ENCODE measurements at places on chromosomes 11 and 22.

DNA sequence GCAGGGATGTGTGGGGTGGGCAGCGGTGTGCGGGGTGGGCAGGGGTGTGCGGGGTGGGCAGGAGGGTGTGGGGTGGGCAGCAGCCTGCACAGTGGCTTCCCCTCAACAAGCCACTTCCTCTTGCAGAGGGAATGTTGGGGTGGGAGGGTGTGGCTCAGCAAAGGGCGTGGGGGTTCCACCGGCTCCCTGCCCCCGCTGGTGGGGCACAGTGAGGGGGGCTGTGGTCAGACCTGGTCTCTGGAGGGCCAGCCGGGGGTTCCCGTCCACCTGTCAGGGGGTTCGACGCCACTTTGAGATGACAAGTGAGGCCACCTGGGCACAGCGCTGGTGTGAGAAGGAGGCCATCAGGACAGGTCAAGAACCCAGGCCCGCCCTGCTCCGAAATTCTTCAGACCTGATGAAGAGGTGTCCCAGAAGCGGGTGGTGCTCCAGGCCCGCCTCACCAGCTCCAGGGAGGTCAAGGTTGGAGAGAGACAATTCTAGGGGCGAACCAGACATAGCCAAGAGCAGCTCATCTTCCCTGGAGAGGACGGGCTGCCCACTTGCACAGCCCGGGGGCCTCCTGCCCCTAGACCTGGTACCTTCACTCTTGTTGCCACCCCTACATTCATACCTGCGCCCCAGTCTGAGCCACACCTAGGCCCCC is 1.3 kb downstream of the C11orf21 start:
- no peak for DNase-seq

DNA sequence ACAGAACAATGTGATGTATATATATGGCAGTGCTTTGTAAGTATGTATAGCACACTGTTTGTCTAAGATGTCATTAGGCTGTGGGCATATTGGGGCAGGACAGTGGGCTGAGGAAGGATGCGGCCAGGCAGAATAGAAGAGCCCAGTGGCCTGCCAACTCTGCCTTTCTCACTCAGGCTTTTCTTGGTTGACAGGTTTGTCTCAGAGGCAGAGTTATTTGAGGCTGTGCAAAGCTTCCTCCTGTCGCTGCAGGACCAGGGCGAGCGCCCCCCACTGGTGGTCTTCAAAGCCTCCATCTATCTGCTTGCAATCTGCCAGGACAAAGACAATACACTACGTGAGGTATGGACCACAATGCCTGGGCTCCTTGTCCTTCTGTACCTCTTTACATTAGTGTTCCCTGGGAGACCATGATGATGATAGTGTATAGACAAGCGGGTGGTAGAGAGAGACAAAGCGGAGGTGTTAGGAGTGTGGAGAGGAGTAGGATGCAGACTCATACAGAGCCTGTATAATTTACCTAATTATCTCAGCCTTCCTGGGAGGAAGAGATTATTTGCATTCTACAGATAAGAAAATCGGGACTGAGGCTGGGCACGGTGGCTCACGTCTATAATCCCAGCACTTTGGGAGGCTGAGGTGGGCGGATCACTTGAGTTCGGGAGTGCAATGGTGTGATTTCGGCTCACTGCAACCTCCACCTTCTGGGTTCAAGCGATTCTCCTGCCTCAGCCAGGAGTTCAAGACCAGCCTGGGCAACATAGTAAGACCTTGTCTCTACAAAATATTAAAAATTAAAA is 37.3 kb upstream of the CCDC134 start:
- DNase-seq: peak; percentile 45

DNA sequence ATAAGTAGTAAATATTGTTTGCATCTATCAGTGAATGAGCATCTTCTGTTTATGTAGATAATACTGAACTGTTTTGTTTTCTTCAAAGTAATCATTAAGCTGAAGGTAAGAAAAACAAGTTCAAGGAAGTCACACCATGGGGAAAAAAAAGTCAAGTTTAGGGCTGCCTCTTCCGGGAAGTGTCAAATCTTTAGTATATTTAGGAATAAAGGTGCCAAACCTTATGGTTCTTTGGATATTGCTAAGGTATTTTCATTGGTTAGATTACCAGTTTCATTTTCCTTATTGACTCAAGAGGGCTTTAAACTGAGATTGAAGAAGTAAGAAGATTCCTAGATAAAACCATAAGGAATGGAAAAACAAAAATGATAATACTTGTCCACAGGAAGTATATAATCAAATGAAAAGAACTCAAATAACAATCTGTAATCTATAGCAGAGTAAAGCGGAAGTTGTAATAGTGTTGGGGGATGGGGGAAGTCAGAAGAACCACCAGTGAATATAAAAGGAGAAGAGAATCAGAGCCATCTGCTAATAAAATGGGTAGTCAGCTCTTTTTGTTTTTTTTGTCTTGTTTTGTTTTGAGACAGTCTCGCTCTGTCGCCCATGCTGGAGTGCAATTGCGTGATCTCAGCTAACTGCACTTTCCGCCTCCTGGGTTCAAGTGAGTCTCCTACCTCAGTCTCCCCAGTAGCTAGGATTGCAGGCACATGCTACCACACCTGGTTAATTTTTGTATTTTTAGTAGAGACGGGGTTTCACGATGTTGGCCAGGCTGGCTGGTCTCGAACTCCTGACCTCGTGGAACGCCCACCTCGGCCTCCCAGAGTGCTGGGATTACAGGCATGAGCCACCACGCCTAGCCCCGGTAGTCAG is 2.3 kb downstream of the ATM start:
- peak; percentile 46 for DNase-seq

GRCh38 chr11:125282596-125282914 is 118.0 kb downstream of the PKNOX2 start:
- no peak for DNase-seq

DNA sequence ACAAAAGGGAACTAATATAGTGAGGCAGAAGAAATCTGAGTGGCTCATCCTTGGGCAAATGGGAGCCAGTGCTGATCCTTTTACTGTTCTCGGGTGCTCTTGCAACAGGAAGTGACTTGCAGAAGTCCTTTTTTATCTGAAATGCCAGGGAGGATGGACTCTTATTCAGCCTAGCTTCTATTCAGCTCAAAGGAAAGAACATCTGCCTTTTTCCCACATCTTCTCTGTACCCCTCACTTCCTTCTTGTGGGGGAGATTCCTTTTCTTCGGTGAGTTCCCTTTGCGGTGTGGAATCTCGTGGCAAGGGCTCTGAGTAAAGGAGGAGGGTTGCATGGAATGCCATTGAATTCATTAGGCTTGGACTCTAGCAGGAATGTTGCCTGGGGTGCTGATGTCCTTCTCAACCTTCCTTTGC is 76.2 kb downstream of the ZBTB16 start:
- peak; percentile 35 for DNase-seq

DNA sequence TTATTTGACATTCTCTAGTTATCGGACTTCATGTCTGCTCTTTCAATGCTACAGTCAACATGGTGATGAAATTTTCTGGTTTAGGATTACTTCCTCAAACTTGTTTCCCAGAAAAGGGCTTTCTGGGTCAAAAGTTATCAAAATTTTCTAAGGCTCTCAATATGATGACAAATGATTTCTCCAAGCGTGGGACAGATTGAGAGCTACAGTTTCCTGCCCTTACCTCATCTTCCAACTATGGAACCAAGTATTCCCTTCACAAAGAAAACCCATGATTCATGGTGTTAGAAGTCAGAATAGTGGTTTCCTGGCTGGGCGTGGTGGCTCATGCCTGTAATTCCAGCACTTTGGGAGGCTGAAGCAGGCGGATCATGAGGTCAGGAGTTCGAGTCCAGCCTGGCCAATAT is 17.8 kb downstream of the MYO18B start:
- peak; percentile 43 for DNase-seq

GRCh38 chr11:102583141-102583873 is 41.8 kb downstream of the MMP20 start:
- no peak for DNase-seq

DNA sequence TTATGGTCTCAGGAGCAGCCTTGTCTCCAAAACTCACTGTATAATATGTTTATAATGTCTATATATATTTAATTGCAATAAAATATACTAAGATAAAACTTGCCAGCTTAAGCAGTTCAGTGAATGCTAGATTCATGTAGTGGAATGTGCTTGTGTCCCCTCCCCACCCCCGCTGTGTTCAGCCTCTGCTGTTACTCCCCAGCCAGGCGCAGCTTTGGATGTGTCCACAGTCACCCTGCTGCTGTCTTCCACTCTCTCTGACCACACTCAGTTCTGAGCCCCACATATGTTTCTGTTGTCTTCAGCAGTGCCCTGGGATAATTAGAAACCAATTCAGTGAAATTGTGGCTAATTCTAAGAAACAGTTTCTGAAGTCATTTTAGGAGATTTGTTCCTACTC is 52.2 kb downstream of the PPFIA1 start:
- no peak for DNase-seq

GRCh38 chr22:39574779-39575551 is 4.4 kb downstream of the CACNA1I start:
- no peak for DNase-seq

- DNase-seq: no peak
Measured at GRCh38 chr11:43810929-43811596, 69.6 kb upstream of the ALKBH3 start.

GRCh38 chr11:56855217-56855616 is 106.7 kb upstream of the OR9G4 start:
- no peak for DNase-seq

- DNase-seq: no peak
Measured at GRCh38 chr11:64157631-64158394, 8.1 kb downstream of the MACROD1 start.
